Vagina (tissue), 2 donors: ENCODE measurements at places on chromosomes 3 and 15. TPM values are rescaled to one million over a fixed set of nuclear protein-coding genes. Genes with fewer than 3 reads are reported as not detected.

- no peaks in the 10 kb centered on the region for H3K36me3 ChIP-seq
- peaks cover 8% of the 10 kb centered on the region for H3K4me1 ChIP-seq
- no peaks in the 10 kb centered on the region for H3K27me3 ChIP-seq
- DNase-seq: no peak
Measured at GRCh38 chr3:138374573-138375134, 26.3 kb downstream of the MRAS start.

GRCh38 chr15:100201376-100202280 lies 140.1 kb downstream of the ADAMTS17 start:
- H3K4me1 ChIP-seq: peaks cover 12% of the 10 kb centered on the region
- H3K27me3 ChIP-seq: no peaks in the 10 kb centered on the region
- H3K27ac ChIP-seq: no peak overlapping the region
- H3K36me3 ChIP-seq: no peaks in the 10 kb centered on the region

DNA sequence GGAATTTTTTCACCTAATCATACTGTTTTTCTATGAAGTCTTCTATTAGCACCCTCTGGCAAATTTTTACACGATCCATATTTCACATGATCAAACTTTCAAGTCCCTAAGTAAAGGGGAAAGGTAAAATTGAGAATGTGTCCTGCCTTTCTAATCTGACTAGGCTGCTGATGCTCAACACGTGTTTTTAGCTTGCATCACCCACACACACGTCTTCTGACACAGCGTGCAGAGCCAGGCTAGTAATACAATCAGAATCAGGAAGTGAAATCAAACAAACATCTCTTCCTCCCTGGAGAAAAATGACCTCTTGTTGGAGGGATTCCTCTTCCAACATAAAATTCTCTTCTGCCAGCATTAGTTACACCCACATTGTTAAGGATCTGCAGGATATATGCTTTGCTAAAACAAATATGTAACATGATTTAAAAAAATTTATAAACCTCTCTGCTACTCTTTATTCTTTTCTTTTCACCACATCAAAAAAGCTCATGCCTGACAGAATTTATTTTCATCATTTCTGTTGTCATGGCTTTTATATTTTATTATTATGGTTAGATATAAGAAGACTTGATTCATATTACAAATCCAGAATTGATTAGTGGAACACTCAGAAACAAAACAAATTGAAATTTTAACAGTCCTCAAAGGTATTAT lies 122.4 kb downstream of the RAP2B start:
- peaks cover 22% of the 10 kb centered on the region for H3K4me1 ChIP-seq
- H3K27ac ChIP-seq: peak overlapping the region; percentile 69
- no peak for DNase-seq

The HHATL gene
- not detected for total RNA-seq
